ENCODE measurements at places on chromosomes 16 and 17.

- DNase-seq, result no peak
Observed at GRCh38 chr16:78647019-78647418, 547.6 kb downstream of the WWOX start.

GRCh38 chr17:80762076-80762475, 217.4 kb downstream of the RPTOR start:
- DNase-seq, result no peak

- no peak for DNase-seq
Observed at GRCh38 chr16:58498341-58499091, 1.4 kb upstream of the NDRG4 start.

GRCh38 chr17:77546772-77547241, 406.0 kb downstream of the SEC14L1 start:
- no peak for DNase-seq

DNA sequence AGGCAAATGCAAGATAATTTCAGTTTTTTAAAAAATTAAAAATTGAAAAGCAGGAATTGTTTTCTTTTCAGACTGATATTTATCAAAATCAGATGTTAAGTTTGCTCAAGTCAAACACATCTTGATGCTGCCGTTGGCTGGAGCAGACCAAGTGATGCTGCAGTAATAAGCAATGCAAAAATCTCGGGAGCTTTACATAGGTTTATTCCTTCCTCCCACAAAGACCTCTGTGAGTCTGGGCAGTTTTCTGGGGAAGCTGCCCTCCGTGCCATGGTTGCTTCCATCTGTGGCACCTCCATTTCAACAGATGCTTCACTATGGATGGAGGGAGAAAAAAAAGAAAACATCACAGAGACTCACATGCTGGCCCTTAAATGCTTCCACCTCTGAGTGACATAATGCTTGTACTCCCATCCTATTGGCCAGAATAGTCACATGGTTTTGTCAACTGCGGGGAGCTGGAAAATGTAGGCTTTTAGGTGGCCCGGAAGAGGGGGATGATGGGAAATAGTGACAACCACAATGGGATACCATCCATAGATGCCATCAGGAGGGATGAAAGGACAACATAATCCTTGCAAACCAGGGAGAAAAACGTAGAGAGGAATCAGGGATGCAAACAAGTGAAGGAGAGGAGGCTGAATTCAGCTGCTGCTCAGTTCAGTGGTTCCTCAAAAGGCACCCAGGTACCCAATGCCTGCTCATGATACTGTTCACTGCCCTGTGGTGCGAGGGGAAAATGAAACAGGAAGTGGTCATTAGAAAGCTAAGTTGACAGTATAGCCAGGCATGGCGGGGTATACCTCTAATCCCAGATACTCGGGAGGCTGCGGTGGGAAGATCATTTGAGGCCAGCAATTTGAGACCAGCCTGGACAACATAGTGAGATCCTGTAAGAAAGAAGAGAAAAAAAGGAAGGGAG, 13.5 kb upstream of the ERCC4 start:
- no peak for DNase-seq

- no peak for DNase-seq
Observed at GRCh38 chr16:35745191-35745590, 2285.8 kb downstream of the TP53TG3F start.
